ENCODE measurements at places on chromosomes 7 and 10.

DNA sequence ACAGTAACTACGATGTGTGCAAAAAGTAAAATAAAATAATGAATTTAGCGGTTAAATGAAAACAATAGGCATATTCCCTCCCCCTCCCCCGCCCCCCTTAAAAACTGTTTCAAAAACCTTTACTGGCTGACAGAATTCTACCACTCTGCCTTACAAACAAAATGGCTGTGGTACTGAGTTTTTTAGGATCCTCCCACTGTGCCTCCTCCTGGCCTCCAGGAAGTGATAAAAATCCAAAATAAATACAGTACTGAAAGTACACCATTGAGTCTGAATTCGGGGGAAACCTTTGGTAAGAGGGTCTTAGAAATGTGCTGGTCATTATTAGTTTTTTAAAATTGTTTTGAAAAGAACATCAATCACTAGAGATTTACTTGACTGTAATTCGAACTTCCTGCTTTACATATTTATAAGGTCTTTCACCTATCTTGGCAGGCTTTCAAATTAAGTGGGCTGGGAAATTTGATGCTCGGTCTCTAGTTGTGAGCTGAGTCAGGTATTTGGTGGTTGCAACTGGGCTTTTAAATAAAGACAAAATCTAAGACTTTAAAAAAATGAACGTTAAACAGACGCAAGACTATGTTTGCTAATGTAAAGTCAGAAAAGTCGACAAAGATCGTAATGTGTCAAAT is 32.5 kb upstream of the EPC1 start:
- DNase-seq: no peak

DNA sequence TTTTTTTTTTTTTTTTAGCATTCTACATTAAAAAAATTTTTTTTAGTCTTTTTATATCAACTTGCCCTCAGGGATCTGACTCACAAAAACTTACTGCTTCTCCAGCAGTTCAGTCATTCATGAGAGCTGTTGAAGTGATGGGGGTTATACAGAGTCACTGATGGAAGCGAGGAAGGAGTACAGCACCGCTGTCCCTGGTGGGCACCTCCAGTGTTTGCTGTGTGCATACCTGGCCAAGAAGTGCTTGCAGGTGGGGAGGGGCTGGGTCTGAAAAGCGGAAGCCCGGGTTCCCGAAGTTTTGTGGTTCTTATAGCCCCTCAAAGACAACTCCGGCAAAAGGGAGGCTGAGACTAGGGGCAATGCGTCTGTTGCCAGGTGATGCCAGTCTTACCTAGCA is 46.2 kb downstream of the MINDY4 start:
- no peak for DNase-seq

DNA sequence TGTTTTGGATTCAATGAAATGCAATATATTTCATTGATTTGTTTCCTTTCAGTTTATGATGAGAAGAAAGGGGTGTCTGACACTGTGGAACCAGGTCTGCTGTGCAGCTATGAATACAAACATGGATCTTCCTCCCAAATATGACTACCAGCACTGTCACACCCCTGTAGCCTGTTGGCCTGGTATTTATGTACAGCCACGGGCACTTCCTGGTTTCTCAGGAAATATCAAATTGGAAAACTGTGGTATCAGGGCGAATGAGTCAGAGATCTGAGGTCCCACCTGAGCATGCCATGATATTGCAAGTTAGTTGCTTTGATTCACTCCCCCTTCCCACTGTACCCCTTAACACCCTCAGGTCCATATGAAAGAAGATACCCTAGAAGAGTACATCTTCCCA is 87.8 kb downstream of the DNMBP start:
- no peak for DNase-seq

DNA sequence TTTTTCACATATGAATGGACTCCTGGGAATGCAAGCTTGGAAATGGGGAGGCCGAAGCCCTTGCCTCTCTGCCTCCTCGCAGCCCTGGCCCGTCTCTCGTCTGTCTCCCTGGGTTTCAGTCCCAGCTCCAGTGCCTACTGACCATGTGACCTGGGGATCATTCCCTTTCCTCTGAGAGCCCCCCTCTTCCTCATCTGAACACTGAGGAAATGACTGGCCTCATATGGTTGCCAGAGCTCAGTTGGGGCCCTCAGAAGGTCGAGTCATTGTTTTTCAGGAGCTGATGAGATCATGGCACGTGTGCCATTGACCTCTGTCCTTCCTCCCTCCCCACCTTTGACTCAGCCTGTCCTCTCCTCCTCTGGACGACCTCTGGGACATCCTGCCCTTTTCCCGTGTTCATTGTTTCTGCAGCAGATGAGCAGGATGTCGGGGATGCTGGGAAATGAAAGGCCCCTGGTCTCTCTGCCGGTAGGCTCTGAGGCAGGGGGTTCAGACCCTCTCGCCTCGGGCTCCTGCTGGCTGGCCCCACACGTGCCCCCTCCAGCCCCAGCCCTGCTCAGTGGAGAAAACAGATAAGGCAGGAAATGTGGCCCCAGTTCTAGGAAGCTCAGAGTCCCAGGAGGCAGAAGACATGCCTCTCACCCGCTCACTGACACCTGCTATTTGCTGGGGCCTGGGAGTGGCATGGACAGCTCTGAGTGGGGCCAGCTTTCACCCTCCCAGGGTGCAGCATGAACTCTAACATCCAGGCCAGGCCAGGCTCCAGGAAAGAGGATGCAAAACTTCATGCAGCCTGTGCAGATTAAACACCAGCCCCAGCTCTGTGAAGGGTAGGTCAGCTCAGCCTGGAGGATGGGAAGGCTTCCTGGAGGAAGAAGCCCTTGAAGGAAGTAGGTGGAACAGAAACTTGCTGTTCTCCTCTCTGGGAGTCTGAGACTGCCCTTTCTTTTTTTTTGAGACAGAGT is 8.3 kb upstream of the PPP1R35 start:
- DNase-seq: no peak

DNA sequence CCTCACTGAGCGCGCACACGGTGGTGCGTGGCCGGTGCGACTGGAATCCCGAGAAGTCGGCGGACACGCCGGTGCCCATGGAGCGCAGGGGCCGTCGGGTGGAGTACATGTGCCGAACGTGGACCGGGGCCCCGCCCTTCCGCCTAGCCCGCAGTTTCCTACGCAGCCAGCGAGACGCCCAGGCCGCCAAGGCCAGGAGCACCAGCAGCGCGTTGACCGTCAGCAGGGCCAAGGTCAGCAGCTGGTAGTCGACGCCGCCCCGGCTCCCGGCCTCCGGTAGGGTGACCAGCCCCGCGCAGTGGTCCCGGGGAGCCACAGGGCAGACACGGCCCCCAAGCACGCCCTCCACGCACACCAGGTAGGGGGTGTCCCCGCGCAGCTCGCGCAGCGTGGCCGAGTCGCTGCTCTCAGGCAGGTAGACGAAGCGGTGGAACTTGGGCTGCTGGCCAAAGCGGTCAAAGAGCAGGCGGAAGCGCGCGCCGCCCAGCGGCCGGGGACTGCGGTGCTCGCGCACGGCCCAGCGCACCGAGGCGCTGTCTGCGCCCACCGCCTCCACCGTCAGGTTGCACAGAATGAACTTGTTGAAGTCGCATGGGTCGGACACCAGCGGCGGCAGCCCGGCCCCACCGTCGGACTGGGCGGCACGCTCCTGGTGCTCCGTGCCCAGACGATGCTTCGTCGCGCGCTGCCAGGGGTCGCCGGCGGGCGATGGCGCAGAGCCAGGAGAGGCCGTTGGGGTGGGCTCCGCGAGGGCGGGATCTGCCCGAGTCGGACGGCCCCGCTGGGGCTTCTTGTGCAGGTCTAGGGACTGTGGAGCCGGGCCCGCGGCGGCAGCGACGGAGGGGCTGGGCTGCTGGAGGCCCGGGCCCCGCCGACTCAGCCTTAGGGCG is 2.2 kb downstream of the TRIL start:
- DNase-seq: no peak

- DNase-seq: no peak
These were observed 120.3 kb upstream of the ADAM12 start for GRCh38 chr10:126508535-126509040.

DNA sequence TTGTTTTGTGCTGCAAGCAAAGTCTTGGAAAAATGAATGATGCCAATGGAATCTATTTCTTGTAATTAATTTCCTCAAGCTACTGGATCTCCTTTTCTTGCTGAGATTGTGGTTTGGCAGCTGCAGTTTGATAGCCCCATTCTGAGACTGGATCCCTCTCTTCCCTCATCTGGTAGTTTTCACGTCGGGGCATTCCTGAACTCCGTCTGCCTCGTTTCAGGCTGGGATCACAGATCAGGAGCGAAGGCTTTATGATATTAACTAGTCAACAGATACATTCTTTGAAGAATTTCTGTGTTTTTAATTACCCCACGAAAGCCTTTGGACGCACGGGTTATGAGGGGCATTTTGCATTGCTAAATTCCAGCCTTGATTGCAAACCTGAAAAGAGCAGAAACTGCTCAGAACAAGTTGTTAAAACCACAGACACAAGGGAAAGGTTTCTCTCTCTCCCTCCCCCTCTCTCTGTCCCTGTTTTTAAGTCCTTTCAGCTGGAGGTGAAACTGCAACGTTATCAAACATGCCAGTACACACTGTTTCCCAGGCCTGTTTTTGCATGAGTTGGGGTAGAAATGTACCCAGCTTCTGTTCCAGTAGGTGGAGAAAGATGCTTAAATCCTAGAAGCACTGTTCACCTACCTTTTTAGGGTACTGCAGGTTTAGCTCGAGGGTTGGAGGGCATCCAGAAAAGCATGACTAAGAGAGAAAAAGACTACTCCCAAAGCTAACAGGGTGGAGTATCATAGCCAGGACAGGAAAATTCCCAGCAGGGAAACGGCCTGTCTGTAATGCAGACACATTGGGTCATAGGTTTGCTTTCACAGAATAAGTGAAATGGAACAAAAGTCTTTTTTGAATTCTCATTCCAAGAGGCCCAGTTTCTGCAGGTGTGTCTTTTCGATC is 124.3 kb downstream of the CUX1 start:
- DNase-seq: no peak

DNA sequence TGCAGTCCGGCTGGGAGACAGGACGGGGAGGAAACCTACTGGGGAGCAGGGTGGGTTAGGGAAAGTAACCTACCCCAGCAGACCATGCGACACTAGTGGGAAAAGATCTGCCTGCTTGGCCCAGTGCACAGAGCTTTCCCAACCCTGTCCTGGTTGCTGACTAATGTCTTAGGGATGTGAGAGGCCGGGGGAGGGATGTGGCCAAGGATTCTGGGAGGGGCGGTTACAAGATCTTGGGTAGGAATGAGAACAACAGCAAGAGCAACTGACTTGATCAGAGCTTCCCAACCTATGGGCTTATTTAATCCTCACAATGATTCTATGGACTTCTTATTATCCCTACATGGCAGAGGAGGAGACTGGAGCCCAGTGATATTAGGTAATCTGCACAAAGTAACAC is 24.0 kb upstream of the EIF5AL1 start:
- no peak for DNase-seq

GRCh38 chr7:151243045-151243349 is 5.5 kb downstream of the SMARCD3 start:
- no peak for DNase-seq

GRCh38 chr7:66205741-66206090 is 582 bp downstream of the TPST1 start:
- no peak for DNase-seq

DNA sequence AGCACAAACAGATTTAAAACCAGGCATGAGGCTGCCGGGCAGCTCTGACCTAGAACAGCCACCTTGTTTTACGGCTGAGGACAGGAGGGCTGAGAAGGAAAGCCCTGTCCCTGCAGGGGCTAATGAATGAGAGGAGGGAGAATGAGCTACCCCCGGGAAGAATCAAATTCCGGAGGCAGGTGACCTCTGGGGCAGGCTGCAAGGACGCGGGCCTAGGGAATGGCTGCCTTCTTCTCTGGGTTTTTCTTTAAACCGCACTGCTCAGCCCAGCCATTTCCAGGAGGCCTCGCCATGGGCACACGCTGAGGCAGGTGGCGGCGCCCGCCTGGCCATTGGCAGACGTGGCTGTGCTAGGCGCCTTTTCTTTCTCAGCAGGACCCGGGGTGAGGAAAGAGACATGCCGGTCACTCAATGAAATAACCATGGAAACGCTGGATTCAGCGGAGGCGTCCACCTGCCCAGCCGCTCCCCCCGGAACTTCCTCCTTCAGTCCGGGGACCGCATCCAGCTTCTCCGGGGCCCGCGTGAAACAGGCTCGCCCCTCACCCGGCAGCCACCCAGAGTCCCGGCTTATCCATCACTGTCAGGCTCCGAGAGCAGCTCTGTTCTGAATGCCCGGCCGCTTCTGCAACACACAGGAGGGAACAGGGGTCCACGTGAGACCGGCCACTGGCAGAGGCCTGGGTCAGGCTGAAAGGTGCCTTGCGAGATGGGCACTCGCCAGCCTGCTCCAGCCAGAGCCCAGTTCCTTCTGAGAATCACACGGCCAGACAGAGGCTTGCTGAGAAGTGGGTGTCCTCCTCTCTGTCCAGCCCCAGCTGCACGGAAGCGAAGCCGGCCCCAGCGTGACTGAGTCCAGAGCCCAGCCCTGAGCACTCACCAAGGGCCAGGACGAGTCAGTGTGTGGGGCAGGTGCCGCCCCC is 82.1 kb downstream of the PDGFA start:
- no peak for DNase-seq

DNA sequence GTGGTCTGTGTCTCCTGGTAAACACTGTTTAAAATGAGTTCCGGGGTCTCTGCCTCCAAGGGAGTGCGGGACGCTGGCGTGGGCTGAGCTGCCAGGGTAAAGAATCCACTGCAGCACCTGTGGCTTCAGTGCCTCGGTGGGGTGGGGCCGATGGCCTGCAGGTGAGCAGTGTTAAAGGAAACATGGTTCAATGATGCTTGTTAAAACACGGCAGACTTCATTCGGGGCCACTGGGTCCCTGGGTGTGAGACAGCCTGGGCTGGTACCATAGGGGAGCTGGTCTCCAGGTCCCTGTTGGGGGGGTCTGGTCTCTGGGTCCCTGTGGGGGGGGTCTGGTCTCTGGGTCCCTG is 24.9 kb upstream of the KNDC1 start:
- DNase-seq: no peak

DNA sequence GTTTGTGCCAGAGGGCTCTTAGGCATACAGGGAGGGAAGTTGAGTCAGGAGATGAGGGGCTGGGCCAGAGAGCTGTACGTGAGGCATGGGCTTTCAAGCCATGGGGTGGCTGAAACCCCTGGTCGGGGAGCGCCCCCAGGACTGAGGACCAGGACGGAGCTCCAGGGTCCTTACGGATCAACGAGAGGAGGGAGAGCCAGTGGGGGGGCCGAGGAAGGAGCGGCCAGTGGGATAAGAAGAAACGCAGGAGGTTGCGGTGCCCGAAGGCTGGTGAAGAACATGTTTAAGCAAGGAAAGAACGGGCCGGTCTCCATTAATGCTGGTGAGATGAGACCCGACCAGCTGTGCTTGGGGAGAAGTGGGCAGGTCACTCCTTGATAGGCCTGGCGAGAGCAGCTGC is 43.6 kb upstream of the BHLHA15 start:
- no peak for DNase-seq

DNA sequence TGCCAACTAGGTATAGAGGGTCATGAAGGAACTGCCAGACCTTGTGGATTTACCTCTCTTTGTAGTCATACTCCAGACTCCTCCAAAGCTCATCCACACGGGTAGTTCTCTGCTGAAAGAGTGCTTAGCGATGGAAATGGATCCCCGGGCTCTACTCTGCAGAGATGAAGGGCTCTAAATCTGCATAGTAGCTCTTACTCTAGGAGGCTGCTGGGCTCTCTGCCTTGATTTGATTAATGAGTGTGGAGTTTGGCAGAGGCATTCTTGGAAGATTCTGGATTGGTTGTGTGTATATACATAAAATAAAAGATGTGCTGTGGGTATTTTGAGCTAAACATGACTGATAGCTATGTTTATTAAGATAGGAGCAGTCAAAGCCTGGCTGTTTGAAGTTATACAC is 21.3 kb upstream of the CPXM2 start:
- DNase-seq: no peak

GRCh38 chr10:119538632-119539358 is 3.7 kb downstream of the RGS10 start:
- DNase-seq: no peak

GRCh38 chr10:11177381-11177780 is 159.7 kb downstream of the CELF2 start:
- DNase-seq: no peak

All from cerebellar nuclear complex (tissue), 1 donor.